ENCODE measurements at places on chromosomes 2 and 18.

DNA sequence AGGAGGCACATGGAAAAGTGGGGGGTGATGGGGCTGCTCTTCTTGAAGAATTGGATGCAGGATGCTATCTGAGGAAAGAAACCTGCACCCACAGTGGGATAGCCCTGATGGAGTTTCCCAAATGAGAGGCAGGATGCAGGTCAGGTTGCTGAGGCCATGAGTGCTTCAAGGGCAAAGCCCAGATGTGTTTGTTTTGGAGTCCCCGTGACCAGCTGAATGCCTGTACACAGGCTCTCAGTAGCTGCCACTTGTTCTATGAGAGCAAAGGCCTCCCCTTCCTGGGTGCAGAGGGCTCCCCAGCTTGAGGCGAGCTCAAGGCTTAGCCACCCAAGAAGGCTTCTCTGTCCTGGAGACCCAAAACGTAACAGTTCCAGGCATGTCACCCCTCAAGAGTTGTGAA is 192.7 kb downstream of the SEPTIN10 start:
- no peak for DNase-seq

DNA sequence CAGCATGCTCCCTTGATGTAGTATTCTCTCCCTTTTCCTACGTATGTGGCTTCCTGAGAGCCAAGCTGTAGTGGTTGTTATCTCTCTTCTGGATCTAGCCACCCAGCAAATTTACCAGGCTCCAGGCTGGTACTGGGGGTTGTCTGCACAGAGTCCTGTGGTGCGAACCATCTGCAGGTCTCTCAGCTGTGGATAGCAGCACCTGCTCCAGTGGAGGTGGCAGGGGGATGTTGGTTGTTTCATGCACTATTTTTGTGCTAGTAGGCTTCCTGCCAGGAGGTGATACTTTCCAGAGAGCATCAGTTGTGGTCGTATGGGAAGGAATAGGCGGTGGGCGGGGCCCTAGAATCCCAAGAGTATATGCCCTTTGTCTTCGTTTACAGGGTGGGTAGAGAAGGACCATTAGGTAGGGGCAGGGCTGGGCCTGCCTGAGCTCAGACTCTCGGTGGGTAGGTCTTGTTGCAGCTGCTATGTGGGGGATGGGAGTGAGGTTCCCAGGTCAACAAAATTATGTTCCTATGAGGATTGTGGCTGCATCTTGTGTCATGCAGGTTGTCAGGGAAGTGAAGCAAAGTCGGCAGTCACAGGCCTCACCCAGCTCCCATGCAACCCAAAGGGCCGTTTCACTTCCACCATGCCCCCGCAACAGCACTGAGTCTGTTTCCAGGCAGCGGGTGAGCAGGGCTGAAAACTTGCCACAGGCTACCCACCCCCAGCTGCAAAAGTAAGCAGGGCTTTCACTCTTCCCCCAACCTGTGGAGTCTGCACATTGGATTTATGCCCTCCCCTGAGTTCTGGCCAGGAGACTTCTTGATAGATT is 1139.5 kb downstream of the BCL11A start:
- DNase-seq, result no peak

GRCh38 chr2:86286516-86286915 is 50.9 kb downstream of the REEP1 start:
- no peak for DNase-seq

DNA sequence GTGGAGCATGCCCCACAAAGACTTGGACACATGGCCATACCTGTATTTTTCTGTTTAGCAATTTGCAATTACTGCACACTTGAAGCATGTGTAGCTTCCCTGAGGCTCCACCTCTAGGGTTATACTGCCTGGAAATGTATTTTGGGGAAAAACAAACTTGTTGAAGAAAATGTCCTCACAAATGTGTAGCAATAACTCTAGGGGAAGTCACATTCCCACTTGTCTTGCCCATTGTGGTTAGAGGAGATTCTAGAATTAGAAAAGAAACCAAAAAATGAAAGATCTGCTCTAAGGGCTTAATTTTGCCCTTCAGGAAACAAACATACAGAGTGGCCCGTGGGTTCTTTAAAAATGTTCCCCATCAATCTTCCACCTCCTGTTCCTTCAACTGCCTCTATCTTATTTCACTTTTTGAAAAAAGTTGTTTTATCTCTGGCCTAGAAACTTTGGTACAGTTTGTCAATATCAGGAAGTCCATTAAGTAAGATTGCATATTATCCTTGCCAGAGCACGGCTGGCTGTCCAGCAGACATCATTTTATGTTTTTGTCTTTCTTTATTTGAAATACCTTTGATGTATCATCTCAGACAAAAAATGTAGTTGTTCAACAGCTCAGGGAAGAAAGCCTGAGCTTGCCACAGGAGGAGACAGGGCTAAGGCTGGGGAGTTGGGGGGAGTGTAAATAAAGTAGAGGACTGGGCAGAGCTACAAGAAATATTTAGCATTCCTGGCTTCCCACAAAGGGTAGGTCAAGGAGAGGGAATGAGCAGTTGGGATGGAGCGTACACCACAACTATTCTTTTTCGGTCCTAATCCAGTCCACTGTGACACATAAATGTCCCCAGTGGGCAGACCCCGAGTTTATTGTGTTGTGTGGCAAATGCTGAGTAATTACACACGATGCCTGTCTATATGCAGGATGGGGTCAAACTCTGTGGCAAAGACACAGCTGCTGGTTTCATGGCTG is 96.8 kb upstream of the CDC42EP3 start:
- peak; percentile 85 for DNase-seq

- DNase-seq, result no peak
Observed at GRCh38 chr2:85852937-85853498, 35.8 kb downstream of the ST3GAL5 start.

GRCh38 chr18:65587491-65587890 is 163.3 kb upstream of the CDH7 start:
- DNase-seq, result no peak

DNA sequence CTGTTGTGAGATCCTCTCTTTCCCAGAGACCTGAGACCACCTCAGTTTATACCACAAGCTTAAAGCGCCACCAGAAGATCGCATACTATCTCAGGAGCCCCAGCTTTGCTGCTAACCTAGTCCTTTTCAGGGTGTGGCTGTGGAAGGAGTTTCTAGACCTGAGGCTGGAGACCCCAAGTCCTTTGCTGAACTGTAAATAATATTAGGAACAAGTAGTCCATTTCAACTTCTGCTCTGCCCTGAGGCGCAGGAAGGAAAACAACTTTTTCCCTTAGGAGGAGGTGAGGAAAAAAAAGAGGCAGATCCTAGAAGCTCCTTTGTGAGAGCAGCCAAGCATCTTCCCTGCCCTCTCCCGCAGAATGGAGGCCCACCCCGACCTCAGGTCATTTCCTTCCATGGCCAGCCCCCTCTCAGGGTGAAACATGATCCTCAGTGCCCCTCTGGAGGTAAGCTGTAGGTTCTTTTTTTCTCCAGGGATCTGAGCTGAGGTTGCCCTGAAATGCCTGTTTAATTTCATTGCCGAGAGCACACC is 122.8 kb upstream of the LGALSL start:
- no peak for DNase-seq

GRCh38 chr2:10536569-10537133 is 88.5 kb upstream of the ODC1 start:
- no peak for DNase-seq

GRCh38 chr2:20050104-20050645 is 1.3 kb downstream of the LAPTM4A start:
- peak; percentile 83 for DNase-seq

DNA sequence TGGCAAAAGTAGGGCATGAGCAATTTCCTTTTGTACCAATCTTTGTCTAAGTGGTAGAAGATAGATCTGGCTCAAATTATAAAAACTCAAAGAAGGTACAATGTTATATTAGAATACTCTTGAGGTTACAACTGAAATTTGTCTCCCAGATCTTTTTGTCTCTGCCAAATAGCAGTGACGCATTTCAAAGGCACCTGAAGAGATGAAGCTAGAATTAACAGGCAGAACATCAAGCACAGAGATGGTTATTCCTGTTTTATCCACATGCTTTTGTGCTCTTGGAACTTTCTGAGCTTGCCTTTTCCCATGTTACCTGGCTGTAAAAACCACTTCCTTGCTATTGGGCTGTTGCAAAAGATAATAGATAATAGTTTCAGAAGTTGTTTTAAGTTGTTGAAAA is 74.3 kb downstream of the GREB1L start:
- DNase-seq, result no peak

- DNase-seq, result no peak
Observed at GRCh38 chr2:79131687-79132086, 11.4 kb downstream of the REG1A start.

- DNase-seq, result no peak
Observed at GRCh38 chr18:31297248-31297647, 20.7 kb upstream of the DSG1 start.

DNA sequence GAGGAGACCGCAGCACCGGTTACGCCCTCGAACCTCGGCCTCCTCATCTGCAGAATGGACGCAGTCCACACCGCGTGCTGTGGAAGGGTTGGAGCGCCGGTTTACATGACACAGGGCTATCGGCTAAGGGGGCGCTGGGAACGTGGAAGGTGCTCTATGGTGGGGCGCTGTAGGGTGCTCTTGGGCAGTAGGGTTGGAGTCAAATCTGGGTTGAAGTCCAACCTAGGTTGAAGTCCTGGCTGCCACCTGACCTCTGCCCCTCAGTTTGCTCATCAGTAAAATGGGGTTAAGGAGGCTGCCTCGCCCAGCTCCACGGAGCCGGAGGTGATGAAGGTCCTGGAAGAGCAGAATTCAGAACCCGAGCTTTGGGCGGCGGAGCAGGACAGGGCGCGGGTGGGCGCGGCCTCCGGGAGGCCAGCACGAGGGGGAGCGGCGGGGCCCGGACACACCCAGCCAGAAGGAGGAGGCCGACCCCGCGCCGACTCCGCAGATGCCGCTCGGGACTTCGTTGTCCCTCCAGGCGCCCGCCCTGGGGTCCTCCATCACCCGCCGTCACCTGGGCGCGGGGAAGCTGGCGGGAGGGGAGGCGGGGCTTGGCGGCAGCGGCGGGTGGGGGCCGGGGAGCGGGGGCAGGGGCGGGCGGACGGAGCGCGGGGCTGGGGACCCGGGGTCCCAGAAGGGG is 558 bp upstream of the GAREM2 start:
- DNase-seq, result no peak

DNA sequence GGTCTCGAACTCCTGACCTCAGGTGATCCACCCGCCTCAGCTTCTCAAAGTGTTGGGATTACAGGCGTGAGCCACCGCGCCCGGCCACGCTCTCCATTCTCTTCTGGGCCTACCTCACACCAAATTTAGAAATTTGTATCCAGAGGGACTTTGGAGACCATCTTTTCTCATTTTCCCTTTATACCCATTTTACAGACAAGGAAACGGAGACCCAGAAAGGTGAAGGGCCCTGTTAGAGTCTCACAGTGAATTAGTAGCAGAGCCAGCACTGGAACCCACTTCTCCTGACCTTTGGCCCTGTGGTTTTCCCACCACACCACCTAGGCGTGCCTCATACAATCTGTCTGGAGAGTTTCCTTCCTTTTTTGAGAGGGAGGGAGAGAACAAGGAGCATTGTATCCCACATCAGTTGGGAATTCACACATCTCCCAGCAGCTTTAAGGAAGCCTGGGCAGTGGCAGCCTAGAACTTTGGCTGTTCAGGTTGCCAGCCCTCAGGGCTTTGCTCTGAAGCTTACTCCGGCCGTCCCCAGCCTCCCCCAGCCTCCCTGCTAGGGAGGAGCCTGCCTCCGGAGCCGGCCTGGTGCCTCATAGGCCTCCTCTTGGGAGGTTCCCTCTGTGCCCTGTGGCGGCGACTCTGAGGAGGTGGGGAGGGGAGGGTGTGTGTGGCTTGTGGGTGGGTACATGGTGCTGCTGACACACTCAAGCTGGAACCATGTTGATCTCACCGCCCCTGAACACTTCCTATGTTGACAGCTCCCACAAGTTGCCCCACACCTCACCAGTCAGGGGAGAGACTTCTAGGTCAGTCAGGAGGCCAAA is 13.8 kb downstream of the FOSL2 start:
- DNase-seq, result peak; percentile 93

- no peak for DNase-seq
Observed at GRCh38 chr2:127891811-127892210, 6.1 kb upstream of the AMMECR1L start.

Data from suppressor macrophage treated with lipopolysaccharide for 1 hour (primary cell).